ENCODE measurements at places on chromosomes 2 and 18.

DNA sequence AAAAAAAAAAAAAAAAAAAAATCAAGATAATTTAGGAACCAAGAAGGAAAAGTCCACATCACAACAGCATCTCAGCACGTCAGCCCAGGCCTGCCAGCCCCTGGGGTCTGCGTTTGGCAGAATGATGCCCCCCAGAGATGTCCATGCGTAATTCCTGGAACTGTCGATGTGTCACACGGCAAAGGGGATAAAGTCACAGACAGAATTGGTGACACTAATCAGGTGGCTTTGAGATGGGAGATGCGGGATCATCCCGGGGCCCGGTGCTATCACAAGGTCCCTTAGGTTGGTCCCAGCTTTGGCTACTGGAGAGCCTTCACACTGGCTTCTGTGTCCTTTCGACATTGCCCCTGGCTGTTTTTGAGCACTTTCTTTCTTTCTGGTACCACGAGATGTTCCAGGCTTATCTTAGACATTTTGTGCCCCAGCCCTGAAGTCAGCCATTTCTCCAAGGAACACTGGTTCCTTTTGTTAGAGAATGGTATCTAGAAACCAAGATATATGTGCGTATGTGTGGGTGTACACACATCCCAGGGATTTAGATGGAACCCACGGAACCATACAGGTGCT is 20.7 kb downstream of the RAMP1 start:
- DNase-seq = no peak

DNA sequence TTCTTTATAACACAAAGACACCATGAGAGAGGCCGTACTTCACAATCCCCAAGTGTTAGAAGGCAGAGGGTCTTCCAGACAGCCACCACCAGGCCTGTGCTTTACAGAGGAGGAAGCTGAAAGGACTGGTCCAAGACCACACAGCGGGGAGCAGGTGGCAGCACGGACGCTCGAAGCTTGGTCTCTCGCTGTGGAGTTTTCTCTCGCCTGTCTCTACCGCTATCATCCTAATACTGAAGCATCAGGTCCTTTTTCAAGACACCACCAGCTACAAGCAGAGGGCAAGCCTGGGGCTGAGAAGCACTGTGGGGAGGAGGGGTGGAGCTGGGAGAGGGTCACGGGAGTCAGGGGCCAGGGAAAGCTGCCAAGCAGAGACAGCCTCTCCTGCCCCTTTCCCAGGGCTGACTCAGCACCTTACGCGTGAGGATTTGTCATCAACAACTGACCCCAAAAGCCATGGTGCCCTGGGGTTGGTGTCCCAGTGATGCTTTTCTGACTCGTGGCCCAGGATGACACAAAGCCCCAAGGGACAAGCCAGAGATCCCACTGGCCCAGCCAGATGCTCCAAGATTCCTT is 31.9 kb upstream of the FOSL2 start:
- no peak for DNase-seq

- peak; percentile 37 for DNase-seq
Observed at GRCh38 chr18:61893971-61894750, 1.4 kb upstream of the RNF152 start.

DNA sequence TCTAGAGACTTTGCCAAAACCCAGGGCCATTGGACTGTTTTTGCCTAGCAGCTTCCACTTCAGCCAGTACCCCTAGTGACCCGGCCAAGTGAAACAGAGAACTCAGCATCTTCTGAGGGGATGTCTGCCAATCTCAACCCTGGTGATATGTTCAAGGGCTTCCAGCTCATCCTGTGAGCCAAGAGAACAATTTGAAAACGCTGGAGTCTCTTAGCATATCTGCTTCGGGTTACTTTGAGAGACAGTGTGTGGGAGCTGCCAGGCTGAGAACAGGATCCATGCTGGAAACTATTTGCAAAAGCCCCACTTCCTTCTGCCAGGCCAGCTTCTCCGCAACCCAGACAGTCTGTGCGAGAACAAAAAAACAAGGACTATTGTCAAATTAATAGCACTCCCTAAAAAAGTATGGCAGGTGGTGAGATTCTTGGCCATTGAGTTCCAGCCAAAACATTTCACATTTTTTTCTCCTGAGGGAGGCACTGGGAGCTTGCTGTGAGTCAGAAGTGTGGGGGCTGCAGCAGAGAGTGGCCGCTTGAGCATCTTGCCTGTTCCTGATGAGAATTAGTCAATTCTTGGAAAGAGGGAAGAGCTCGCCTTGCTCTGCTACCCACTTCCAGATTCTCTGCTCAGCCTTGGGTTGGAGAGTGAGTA is 395.6 kb upstream of the TRIB2 start:
- DNase-seq = no peak

GRCh38 chr18:62523255-62523588 is 397 bp downstream of the ZCCHC2 start:
- no peak for DNase-seq

- no peak for DNase-seq
Observed at GRCh38 chr2:126671488-126671887, 15.5 kb downstream of the GYPC start.

GRCh38 chr2:149579972-149580882 is 7.3 kb downstream of the MMADHC start:
- no peak for DNase-seq

DNA sequence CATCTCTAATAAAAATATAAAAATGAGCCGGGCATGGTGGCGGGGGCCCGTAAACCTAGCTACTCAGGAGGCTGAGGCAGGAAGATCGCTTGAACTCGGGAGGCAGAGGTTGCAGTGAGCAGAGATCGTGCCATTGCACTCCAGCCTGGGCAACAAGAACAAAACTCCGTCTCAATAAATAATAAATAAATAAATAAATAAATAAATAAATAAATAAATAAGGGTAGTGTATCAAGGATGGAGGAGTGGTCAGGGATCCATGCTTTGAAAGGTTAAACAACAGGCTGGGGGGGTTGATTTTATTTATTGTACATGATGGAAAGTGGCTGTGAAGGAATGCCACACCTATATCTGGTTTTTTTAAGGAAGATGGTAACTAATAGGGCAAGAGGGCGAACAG is 63.2 kb downstream of the AP1S3 start:
- DNase-seq = no peak

GRCh38 chr2:121200011-121200347 is 85.0 kb downstream of the TFCP2L1 start:
- DNase-seq = no peak

- no peak for DNase-seq
Observed at GRCh38 chr18:9661564-9661963, 46.5 kb upstream of the RAB31 start.

DNA sequence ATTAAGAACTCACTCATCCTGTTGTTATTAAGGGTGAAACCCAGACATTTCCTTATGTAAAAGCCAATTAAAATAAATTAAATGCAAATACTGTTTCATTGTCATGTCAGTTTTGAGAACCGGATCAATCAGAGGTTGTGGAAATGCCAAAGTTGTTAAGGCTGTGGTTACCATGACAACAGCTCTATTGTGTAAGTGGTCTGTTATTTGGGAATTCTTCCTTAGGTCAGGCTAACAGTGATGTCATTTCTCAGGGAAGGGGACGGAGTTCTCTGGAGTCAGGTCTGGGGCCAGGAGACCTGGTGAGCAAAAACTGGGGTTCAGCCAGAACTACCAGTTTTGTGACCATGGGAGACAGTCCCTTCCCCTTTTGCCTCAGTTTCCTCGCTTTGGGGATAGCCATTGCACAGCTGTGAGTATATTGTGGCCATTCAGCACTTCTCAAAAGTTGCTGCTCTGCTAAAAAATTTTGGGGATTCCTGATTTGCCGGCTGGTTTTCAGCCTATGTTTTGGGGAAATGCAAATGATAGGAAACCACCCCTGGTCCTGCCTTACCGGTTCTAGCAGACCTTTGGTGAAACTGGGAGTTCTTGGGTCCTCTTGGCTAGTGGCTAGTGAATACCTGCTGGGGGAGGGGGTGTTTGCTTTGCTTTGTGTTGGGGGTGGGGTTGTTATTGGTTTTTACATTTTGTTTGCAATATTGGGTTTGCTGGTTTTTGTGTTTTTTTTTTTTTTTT is 21.6 kb downstream of the HPCAL1 start:
- no peak for DNase-seq

DNA sequence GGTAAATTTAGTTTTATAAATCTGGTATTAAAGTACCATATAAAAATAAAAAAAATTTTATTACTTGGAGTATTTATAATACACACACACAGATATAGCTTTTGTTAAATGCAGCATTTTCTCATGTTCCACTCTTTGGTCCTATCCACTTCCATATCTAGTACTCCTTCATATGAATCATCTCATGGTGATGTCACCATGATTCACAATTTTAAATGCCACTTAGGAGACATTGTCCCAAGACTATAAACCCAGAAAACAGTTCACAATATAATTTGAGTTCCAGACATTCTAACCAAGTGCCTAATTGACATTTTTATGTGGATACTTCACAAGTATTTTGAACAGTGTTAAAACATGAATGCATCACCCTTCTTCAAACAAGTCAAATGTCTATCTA is 1398.3 kb downstream of the DSC3 start:
- DNase-seq = no peak

DNA sequence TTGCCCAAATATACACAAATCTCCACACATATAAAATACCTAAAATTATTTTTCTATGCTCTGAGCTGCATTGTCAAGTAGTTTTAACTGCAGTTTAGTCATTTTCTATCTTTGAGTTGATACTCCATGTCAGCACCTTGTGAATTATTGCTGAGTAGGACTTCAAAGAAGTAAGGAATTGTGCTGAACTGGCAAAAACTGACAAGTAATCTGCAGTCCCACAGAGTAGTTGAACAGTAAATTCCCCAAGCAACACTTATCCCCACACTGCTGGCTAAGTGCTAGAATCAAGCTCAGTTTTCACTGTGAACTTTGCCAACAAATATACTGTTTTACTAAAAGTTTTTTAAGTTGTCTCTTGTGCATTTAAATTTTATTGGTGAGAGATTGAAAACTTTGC is 141.8 kb upstream of the ST6GAL2 start:
- DNase-seq = no peak

DNA sequence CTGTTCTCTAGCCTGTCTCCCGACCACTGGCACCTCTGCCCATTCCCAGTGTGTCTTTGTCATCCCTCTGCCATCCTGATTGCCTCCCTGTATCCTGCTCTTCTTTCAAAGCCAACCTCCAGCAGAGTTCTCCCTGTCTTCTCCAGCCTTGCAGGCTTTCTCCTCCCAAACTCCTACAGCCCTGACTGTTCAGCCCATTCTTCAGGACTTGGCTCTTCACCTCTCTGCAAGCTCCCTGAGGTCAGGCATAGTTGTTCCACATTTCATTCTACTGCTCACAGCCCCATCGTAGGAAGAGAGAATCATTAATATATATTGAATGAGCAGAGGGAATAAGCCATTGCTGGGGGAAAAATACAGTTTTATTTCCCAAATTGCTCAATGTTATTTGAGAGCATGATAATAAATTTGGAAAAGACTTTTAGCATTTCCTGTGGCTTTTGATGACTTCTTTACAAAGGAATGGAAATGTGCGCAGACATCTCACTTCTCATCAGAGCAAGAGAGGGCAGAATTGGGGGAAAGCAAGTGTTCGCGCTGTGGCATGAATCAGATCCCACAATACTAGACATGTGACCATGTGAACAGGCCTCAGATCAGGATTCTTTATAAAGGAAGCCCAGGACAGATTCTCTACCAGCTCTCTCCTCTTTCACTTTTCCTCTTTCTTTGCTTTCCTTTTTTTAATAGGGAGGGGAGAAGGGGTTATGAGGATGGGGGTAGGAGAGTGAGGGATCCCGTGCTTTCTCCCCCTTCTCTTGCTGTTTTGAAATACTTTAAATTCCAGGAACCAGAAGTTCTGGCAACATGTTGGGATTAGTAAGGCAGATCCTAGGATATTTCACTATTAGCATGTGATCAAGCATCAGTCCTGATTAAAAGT is 37.4 kb downstream of the EPAS1 start:
- DNase-seq = no peak

DNA sequence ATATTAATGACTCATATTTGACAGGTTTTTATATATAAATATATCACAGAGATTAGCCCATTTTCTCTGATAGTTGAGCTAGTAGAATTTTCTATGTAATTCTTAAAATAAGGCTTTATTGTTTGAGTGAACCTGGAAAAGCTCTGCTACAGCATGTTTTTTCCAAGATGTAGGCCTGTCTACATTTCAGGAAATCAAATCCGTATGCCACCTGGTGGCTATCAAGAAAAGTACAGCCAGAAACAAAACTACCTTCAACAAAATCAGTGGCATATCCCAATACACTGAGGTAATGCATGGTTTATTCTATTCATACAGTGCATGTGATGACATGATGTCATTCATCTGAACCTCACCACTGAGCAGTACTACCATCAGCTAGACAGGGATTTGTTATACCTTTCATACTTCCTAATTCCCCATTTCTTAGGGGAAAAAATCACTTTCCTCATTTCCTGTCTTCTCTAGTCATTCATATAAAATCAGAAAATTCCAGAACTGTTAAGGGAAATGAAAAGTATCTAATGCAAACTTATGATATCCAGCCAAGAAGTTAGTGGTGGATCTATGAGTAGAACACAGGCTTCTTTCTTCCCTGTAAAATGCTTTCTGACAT is 310.4 kb upstream of the SYT4 start:
- DNase-seq = no peak

- no peak for DNase-seq
Observed at GRCh38 chr2:194151231-194151630, 1505.8 kb upstream of the SLC39A10 start.

GRCh38 chr2:219852626-219853025 is 225.2 kb downstream of the SLC4A3 start:
- DNase-seq = no peak

DNA sequence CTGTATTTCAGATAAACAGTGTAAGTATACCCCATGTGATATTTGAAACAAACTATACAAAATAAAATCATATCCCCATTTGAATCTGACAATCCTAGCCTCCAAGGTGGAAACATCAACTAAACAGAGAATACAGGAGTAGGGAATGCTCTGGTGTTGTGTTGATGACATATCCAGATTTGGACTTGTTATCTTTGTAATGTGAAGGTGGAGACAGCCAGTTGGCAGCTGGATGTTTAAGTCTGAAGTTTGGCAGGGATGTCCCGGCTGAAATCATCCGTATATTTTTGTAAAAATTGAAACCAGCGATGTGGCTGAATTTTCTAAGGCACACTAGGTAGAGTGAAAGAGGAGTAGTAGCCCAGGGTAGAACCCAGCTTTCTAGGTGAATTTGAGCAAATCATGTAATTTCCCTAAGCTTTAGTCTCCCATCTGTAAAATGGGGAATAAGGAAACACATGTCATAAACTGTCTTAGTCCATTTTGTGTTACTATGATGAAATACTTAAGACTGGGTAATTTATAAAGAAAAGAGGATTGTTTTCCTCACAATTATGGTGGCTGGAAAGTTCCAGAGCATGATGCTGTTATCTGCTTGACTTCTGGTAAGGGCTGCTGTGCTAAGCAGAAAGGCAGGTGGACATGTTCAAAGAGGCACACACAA is 246.6 kb upstream of the APCDD1 start:
- no peak for DNase-seq

- no peak for DNase-seq
Observed at GRCh38 chr2:227474410-227474809, 2.5 kb downstream of the AGFG1 start.

All from stimulated activated CD4-positive, alpha-beta T cell treated with anti-CD3 and anti-CD28 coated beads, TNF-alpha, amount 100 ng/mL, for 1 hour (primary cell).